ENCODE measurements at places on chromosomes 13 and 19.
A peak's percentile ranks its signal among the peaks of the same experiment; 100 is the strongest.

GRCh38 chr19:17333611-17334413 lies 843 bp downstream of the ANO8 start:
- DNase-seq: peak; percentile 72

DNA sequence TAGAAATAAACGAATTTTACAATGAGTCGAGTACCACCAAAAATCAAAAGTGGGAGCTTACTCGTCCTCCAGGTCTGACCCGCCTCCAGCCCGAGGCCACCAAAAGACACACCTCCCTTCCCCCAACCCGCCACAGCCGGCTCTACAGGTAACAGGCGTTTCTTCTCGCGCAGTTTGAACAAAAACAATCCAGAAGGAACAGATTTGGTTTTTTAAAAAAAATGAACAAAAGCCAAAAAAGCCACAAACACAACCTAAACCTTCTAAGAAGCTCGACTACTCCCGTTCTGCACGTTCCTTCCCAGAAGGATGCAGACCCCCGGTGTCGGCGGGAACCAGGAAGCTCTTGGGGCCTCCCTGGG lies 671 bp downstream of the ZDHHC20 start:
- DNase-seq: peak; percentile 59

DNA sequence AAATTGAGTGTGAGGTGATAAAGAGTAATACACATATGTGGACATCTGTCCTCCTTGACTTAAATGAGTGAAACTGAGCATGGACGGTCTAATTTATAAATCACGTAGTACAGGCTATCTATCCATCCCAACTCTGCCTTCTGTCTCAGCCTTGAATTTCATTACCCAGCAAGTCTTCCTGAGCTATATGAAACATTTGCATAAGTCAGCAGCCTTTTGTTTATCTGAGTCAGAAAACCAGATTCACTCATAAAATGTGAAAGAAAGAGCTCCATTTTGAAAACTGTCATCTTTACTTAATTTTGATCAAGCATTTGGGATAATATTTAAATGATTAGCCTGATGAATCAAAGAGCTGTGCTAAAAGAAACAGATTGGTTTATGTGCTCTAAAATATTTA lies 197.9 kb downstream of the LHFPL6 start:
- DNase-seq: no peak

DNA sequence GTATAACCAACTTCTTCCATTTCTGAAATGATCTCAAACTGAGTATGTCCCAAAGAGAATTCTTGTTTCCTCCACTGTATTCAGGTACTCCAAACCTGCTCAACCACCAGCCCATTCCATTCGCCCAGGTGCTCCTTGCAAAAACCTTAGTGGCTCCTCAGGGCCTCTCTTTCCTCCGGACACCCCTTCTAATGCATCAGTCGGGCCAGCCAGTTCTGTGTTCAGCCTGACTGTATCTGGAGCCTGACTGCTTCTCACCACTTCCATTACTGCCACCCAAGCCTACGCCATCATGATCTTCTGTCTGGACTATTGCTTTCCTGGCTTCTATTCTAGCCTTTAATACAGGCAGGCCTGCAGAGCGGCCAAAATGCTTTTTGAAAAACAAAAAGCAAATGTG lies 1.5 kb downstream of the PHF11 start:
- peak; percentile 30 for DNase-seq

- DNase-seq: no peak
Measured at GRCh38 chr13:26719356-26719945, 41.1 kb downstream of the GPR12 start.

- DNase-seq: no peak
Measured at GRCh38 chr19:8642561-8642960, 12.1 kb downstream of the NFILZ start.

Measured in activated T-cell treated with anti-CD3 and anti-CD28 coated beads, Interleukin-2, amount 50 U/mL, for 1 hour (primary cell).